NCI-H1092 treated with DMSO at 0.1 percent for 48 hours (cell line): ENCODE measurements at places on chromosomes 5 and 9.

DNA sequence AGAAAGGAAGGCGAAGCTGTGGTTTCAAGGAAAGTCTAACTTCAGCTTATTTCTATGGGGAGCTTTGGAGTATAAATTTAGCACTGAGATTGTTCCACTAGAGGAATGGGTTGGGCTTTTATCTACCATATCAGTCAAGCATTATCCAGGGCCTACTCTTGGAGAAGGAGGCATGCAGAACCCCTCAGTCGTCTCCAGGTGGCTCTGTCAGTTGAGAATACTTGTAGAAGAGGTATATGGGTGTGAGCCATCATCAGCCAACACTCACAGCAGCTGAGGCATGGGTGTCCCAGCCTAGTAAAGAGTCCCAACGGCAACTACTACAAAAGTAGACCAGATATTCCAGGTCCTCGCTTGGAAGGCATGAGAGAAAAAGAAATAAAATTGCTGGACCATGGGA is 548.5 kb upstream of the GRAMD2B start:
- DNase-seq, result no peak

GRCh38 chr5:131541071-131541470 is 94.0 kb downstream of the RAPGEF6 start:
- DNase-seq, result no peak

DNA sequence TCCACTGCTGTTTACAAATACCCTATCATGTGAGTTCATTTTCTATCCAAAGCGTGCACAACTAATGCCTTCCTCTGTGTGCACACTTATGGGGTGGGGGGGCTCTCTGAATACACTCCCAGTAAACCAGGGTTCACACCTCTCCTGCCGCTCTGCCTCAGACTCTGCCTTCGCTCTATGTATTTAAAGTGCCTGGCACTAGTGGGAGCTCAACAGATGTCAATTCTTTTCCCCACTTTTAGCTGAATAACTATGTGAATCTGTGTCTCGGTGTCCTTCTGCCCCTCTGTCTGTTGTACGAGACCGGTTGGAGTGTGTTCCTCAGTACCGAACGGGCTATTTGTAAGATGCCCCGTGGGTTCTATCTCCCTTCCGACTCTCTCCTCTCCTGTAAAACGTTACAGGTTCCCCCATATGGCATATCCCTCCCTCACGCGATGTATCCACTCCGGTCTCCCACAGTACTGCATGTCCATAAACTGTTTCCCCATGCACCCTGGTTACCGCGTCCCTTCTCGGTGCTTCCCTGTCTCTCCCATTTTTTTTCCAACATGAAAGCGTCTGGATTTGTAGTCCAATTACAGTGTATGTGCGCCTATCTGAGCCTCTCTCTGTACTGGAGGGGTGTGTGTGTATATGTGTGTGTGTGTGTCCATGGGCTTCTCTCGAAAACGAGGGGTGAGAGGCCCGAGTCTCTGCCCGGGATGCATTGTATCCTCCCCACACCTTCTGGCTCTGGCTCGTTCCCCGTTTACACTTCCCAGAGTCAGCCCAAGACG is 1.6 kb downstream of the ELL2 start:
- no peak for DNase-seq

DNA sequence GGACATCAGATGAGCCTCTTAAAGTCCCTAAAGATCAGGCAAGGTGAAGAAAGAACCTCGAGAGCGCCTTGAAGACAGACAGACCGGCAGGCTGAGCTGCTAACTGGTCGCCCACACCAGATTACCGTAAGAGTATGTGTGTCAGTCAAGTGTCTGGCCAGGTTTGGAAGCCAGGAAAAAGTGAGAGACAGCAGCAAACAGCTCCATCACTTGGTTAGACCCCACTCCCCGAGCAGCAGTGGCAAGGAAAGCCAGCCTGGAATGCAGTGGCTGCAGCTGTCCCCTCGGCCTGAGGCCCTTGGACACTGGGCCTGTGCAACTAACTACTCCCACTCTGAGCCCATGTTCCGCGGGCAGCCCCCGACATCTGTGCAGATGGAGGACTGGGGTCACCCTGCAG is 214.1 kb downstream of the DIRAS2 start:
- DNase-seq, result no peak

- no peak for DNase-seq
Measured at GRCh38 chr5:145791866-145792265, 43.3 kb downstream of the PRELID2 start.

DNA sequence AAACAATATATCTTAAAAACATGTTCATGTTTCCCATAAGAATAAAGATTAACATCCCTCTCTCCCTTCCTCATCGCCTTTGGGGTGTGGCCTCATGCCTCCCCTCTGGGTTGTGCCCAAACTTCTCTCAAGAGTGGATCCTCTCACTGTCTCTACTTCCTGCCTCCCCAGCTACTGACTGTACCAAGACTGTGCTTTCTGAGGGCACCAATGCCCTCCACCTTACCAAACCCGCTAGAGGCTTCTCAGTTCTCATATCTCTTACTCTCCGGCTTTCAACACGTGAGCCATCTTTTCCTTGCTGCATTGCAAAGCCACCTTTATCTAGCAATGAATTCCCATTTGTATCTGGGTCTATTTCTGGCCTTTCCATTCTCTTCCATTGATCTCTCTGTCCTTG is 34.4 kb upstream of the KCNIP1 start:
- no peak for DNase-seq

DNA sequence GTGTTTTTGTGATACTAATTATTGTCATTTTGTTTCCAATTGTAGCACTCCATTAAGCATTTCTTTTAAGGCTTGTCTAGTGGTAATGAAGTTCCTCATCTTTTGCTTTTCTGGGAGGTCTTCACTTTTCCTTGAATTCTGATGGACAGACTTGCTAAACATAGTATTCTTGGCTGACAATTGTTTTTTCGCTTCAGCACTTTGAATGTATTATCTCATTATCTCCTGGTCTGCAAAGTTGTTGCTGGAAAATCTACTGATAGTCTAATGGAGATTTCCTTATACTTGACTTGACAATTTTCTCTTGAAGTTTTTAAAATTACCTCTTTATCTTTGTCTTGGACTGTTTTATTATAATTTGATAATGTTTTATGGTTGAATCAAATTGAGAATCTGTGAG is 147.5 kb downstream of the FAM174A start:
- DNase-seq, result no peak

GRCh38 chr9:109072133-109072692 is 47.5 kb downstream of the TMEM245 start:
- DNase-seq, result no peak

- no peak for DNase-seq
Measured at GRCh38 chr5:10106806-10107205, 142.9 kb downstream of the ATPSCKMT start.

- DNase-seq, result no peak
Measured at GRCh38 chr5:137095597-137095996, 403.5 kb downstream of the SPOCK1 start.

- DNase-seq, result no peak
Measured at GRCh38 chr9:95024097-95024671, 293.3 kb downstream of the FANCC start.

DNA sequence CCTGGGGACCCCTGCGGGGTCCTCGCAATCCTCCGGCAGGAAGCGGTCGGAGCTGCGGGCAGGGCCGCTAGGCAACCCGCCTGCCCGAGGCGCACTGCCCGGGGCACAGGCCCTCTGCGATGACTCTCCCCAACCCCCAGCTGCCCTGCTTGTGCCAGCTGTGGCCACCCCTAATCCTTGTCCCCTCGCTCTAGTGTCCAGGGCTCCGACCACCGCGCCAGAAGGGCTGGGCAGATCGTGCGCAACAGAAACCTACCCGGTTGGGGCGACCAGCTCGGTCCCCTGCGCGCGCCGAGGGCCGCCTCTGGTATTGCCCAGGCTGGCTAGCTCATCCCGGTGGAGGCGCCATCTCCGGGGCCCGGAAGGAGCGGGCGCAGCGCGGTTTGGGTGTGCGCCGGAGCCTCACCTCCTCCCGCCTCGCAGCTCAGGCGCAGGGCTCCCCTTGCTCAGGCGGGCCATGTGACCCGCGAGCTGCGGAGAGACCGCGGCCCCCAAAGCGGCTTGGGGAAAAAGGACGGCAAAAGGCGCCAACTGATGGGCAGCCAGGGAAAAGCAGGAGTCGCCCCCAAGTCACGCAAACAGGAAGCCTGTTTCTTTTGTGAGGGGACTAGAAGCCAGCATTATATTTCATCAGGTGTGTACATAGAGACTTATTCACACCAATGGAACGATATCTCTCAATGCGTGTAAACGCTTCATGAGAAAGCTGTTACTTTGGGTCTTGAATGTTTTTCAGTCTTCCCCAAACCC is 46.8 kb upstream of the RNF20 start:
- DNase-seq, result peak; percentile 87

DNA sequence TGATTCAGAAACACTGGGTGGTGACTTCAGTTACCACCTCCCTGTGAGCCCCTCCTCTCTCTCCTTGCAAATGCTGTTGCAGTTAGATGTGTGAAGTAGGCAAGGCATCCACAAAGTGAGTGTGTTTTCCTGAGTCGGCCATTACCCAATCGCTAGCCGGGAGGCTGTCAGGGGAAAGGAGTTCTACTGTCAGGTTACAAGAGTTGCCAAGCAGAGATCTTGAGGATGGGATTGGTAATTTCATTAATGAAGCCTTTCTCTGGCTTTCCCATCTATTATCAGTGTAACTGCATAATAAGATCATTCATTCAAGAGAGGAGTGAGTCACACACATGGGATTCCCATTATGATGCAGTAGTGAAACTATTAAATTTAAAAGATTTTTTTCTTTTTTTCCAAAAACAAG is 106.9 kb downstream of the GLDC start:
- no peak for DNase-seq

DNA sequence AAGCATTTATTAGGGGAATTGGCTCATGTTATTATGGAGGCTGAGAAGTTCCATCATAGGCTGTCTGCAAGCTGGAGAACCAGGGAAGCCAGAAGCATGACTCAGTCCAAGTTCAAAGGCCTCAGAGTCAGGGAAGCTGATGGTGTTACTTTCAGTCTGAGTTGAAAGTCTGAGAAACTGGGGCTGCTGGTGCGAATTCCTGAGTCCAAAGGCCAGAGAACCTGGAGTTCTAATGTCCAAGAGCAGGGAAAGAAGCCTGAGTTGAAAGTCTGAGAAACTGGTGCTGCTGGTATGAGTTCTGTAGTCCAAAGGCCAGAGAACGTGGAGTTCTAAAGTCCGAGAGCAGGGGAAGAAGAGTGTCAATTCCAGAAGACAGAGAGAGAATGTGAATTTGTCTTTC is 641.1 kb downstream of the ISL1 start:
- no peak for DNase-seq

DNA sequence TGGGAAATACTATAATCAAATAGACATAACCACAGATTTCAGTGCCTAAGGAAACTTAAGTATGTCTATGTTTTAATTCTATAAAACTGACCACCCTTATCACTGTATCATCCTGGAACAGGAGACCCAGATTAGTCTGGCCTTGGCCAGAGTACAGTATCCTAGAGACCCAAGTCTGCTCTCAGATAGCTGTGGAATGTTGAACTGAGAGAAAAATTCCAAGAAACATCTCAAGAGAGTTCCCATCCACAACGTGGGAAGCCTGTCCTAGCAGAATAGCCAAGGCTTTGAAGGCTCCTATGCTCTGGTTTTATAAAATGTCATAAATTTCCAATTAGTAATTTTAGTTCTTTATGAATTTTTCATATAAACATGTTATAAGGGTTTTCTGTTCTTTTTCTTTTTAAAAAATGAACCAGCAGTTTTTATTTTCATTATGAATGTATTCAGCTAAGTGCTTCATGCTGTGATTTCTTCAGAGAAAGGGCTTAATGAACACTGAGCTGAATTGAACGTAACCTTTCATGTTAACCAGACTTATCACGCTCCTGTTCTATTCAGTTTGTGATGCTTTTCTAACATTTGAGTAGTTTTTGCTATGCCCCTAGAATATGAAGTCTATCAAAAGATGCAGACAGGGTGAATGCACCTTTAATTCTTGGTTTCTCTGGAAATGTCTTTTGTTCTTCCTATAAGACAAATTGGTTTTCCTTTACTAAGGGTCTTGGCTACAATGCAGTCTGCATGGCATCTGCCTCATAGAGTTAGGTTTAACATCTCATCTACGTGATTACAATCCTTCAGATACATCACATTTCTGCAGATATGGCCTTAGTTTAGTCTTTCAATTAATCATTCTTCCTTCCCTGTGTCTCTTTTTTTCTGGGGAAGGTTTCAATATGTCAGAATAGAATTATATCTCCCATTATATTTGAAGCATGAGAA is 230.8 kb downstream of the CYLC2 start:
- DNase-seq, result no peak
